Aorta (tissue), 5 donors: ENCODE measurements at places on chromosomes 2 and 18.
A peak's percentile ranks its signal among the peaks of the same experiment; 100 is the strongest.

- no peak for DNase-seq
- no peaks in the 10 kb centered on the region for H3K4me1 ChIP-seq
- no peak overlapping the region for H3K27ac ChIP-seq
- no peaks in the 10 kb centered on the region for H3K27me3 ChIP-seq
These were observed 200.2 kb downstream of the ANKRD30B start for GRCh38 chr18:14948163-14948540.

DNA sequence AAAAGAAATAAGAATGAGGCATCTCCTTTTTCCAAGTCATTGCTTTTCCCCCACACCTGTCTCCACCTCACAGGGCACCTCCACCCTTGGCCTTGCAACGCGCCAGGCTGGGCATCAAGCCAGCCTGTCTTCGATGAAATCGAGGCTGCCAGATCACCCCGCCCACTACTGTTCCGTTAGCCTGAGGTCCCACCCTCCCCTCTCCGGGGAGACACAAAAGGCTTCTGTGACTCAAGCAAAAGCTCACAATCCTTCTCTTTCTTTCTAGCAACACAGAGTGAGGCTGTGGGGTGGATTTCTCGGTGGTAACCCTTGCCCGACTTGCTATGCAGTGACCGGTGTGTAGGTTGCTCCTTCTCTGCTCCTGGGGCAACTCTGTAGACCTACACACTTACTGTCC is 9.9 kb downstream of the TNP1 start:
- no peaks in the 10 kb centered on the region for H3K36me3 ChIP-seq
- no peak overlapping the region for H3K27ac ChIP-seq
- no peak overlapping the region for H3K4me3 ChIP-seq
- H3K27me3 ChIP-seq: no peaks in the 10 kb centered on the region
- no peaks in the 10 kb centered on the region for H3K4me1 ChIP-seq

GRCh38 chr2:224146356-224147160 is 107.5 kb upstream of the SERPINE2 start:
- H3K27ac ChIP-seq: no peak overlapping the region
- DNase-seq: no peak
- H3K27me3 ChIP-seq: no peaks in the 10 kb centered on the region
- H3K4me1 ChIP-seq: no peaks in the 10 kb centered on the region
- no peaks in the 10 kb centered on the region for H3K36me3 ChIP-seq

DNA sequence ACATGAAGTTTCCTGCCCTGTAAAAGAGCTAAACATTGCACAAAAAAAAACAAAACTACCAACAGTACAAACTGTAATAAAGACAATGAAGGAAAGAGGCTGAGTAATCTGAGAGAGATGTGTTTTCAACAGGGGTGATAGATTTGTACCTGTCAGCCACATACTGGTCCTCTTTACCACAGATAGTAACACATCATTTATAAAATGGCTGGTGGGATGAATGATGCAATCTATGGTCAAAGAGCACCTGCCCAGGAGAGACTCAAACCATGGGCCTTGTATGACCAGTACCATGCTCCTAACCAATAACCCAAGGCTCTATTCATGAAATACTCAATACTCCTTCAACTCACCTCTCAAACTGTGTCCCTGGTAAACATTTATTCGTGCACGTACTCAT is 4.5 kb downstream of the SUCLG1 start:
- H3K4me1 ChIP-seq: peaks cover 7% of the 10 kb centered on the region
- no peaks in the 10 kb centered on the region for H3K27me3 ChIP-seq
- H3K36me3 ChIP-seq: no peaks in the 10 kb centered on the region
- no peak overlapping the region for H3K27ac ChIP-seq

- H3K36me3 ChIP-seq: peaks cover 4% of the 10 kb centered on the region
- no peak for DNase-seq
- no peaks in the 10 kb centered on the region for H3K27me3 ChIP-seq
- no peak overlapping the region for H3K4me3 ChIP-seq
- H3K27ac ChIP-seq: no peak overlapping the region
These were observed 61.1 kb upstream of the NFATC1 start for GRCh38 chr18:79334496-79335233.

DNA sequence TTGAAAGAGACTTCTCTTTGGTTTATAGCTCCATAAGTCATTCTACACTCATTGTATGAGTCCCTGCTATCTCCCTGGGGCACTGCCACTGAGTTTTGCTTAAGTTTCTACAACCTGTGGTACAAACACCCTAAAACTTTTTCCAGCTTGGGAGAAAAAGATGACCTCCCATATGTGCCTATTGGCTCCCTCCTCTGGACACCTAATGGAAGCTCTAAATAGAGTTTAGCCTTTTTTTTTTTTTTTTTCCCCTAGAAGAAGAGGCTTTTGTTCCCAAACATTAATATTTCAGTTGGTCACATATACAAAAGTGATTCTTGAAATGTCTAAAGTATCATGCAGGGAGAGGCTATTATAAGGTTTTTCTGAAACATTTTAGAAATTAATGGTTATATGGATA is 547.2 kb upstream of the TMEFF2 start:
- no peak overlapping the region for H3K27ac ChIP-seq
- DNase-seq: no peak
- H3K4me1 ChIP-seq: no peaks in the 10 kb centered on the region
- H3K4me3 ChIP-seq: no peak overlapping the region

- DNase-seq: no peak
- H3K4me1 ChIP-seq: no peaks in the 10 kb centered on the region
- no peaks in the 10 kb centered on the region for H3K27me3 ChIP-seq
- H3K4me3 ChIP-seq: no peak overlapping the region
- no peak overlapping the region for H3K27ac ChIP-seq
- H3K36me3 ChIP-seq: no peaks in the 10 kb centered on the region
These were observed 191.4 kb downstream of the MBD2 start for GRCh38 chr18:54033052-54033451.

DNA sequence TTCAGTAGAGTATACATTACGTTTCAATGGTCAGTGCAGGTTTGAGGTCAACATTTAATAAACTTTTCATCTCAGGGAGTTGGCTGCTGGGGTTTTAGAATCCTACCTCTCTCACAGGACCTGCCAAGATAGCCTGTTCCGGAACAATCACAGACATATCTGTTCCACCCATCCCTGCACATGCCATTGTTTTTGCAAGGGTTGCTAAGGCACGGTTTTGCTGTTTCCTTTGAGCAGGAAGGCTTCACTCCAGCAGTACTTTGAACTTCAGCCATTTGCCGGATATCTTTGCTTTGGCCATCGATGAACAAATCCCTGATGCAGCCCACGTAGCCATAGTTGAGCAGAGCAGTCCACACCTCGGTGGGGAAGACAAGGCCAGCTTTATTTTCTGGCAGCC is 493.8 kb downstream of the NRXN1 start:
- DNase-seq: no peak
- no peak overlapping the region for H3K27ac ChIP-seq
- H3K36me3 ChIP-seq: no peaks in the 10 kb centered on the region

DNA sequence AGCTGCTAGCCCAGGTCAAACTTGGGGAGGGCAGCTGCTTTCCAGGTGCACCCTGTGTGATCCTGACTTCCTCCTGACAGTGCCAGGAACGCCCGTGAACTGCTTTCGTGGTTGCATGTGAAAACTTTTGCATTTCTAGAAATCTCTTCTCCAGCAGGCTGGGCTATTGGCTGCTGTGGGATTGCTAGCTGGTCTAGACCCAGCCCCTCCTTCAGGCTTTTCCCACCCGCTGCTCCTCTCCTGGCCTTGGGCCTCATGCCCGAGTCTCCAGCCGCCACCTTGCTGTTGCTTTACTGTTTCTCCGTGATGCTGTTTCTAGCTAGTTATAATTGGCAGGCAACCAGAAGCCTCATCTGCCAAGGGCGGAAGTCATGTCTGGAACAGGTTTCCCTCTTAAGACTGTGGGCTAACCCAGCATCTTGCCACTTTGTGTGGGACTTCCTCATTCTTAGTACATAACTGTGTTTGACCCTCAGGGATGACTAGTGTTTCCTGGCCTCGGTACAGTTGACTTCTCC is 27.0 kb upstream of the MGAT4A start:
- no peaks in the 10 kb centered on the region for H3K36me3 ChIP-seq
- no peaks in the 10 kb centered on the region for H3K27me3 ChIP-seq
- peak overlapping the region; percentile 52 for H3K27ac ChIP-seq
- no peaks in the 10 kb centered on the region for H3K4me1 ChIP-seq
- H3K4me3 ChIP-seq: no peak overlapping the region

GRCh38 chr18:2108591-2108990 is 462.7 kb downstream of the METTL4 start:
- H3K36me3 ChIP-seq: no peaks in the 10 kb centered on the region
- no peaks in the 10 kb centered on the region for H3K27me3 ChIP-seq
- H3K4me3 ChIP-seq: no peak overlapping the region
- H3K27ac ChIP-seq: no peak overlapping the region
- H3K4me1 ChIP-seq: no peaks in the 10 kb centered on the region

DNA sequence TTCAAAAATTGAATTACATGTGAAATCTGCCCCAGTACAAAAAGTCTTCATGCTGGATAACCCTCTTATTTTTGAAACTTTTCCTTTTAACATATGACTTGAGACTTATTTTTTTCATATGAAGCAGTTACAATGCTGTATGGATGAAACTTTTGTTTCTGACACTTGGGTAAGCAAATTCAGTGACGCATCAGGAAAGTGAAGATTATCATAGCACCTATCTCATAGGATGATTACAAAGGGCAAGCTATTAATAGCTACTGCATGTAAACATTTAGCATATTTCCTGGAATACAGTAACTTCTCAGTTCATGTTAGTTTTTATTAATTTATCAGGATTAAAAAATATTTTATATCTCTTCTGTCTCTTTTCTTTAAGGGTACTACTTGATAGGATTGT is 1109.2 kb downstream of the LRP1B start:
- H3K4me3 ChIP-seq: no peak overlapping the region
- H3K27ac ChIP-seq: no peak overlapping the region
- no peaks in the 10 kb centered on the region for H3K4me1 ChIP-seq
- no peaks in the 10 kb centered on the region for H3K27me3 ChIP-seq
- DNase-seq: no peak
- H3K36me3 ChIP-seq: no peaks in the 10 kb centered on the region
